ENCODE measurements at places on chromosomes 4 and X. TPM values are rescaled to one million over a fixed set of nuclear protein-coding genes. Genes with fewer than 3 reads are reported as not detected.

GRCh38 chr4:121656269-121656641 lies 40.5 kb downstream of the ANXA5 start:
- no peak for DNase-seq

NPNT gene
- total RNA-seq, result 19.8 TPM

DNA sequence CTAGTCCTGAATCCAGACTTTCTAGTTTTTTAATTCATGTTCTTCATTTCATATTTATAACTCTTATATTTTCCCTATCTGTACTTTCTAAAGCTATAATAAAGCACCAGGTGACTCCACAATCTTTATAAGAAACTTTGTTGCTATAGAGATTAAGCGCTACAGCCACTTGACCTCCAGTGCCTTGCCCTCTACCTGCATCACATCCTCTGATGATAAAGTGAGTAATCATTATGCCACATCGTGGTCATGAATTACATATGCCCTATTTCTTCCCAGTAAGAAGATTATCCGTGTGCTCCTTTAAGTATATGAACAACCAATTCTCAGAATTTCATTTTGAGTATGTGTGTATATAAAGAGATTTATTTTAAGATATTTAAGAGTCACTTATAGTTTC lies 6.8 kb upstream of the DYNLT3 start:
- no peak for DNase-seq

CTAG1A gene
- total RNA-seq, result not detected

GRCh38 chr4:152357206-152357605 lies 178.7 kb downstream of the FBXW7 start:
- no peak for DNase-seq

ASB12 gene
- not detected for total RNA-seq

- DNase-seq, result no peak
Measured at GRCh38 chr4:109912706-109913595, at the start of gene EGF. EGF (plus strand) TSS chr4:109912883; CDS start chr4:109913336, 453 bp downstream.

- no peak for DNase-seq
Measured at GRCh38 chrX:77118686-77119085, 328.5 kb upstream of the FGF16 start.

DNA sequence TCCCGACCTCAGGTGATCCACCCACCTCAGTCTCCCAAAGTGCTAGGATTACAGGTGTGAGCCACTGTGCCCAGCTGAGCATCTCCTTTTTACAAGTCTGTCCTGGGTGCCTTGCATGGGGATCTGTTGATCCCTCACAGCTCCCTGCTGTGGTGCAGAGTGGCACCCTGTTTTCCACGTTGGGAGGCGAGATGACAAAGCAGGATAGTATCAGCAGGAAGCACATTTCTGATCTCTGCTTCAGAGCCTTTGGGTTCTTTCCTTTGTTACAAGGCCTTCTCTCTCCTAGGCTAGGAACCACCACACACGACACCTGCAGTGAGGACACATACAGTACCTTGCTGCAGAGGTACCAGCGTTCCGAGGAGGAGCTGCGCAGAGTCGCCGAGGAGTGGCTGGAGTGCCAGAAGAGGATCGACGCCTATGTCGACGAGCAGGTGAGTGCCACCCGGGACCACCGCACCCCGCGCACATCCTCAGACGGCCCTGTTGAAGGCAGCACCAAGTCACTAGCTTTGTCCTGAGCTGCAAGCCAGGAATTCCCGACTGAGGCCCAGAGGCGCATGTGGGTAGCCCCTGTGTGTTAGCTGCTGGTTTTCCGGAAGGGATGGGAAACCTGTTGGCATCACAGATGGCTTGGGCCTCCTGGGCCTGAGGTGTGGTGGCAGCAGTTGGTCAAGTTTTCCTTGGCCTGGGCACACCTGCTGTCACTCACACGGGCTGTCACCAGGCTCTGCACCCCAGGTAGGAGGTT lies 109.6 kb downstream of the TNIP2 start:
- DNase-seq, result peak; percentile 37

GRCh38 chrX:68834371-68835103 lies 5.7 kb downstream of the EFNB1 start:
- peak; percentile 52 for DNase-seq

EDNRA gene
- total RNA-seq, result 0.88 TPM

DNA sequence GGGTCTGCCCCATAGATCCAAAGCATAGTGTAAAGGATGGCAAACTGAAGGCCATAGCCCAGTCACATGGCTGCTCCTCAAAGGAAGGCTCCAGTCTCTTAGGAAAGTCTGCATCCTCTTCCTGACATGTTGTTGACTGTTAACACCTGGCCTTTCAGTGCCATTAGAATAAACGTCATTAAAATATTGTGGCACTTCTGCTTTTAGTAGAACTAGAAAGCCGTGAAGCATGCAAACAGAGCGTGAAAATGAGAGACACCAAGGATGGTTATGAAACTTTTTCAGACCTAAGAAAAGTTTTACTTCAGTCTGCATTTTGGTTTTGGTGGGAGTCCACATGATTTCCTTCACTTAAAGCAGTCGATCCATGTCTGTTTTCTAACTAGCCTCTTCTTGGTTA lies 41.1 kb upstream of the AFF2 start:
- DNase-seq, result peak; percentile 24

DNA sequence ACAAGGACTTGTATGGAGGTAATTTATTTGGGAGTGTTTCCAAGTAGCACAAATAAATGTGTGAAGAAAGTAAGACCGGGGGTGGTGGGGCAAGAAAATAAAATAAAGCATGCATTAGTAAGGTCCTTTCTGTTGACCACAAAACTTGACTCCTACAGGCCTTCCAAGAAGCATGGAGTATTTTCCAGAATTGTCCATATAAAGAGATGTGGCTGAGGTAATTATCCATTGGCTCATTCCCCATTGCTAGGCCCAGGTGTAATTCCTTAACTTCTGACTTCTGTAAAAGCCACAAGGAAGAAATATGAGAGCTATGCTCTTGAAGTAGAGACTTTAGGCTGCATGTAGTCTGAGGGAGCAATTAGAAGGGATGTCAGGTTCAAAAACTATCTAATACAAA lies 430.5 kb upstream of the PABPC4L start:
- DNase-seq, result no peak

NAT8L gene
- not detected for total RNA-seq

GRCh38 chr4:24229978-24230377 lies 340.1 kb upstream of the PPARGC1A start:
- no peak for DNase-seq

GAGE12H gene
- total RNA-seq, result not detected
